ENCODE measurements at places on chromosomes 3 and 15. TPM values are rescaled to one million over a fixed set of nuclear protein-coding genes. Genes with fewer than 3 reads are reported as not detected.
A peak's percentile ranks its signal among the peaks of the same experiment; 100 is the strongest.

DNA sequence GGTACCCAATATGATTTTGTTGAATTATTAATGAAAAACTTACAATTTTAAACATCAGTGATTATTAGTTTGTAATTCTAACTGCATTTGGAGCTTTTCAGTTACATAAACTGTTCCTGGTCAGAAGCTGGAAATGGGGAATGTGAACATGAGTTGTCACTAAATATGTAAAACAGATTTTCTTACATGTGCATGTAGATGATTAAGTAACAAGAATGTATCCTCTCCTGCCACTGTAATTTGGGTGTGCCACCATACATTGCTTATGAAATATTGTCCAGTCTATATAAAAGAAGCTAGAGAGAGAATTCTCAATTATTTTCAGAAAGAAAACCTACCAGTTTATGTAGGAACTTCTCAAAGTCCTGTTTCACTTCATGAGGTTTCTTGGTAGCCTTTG lies 91.6 kb upstream of the FGF7 start:
- no peak for DNase-seq

- DNase-seq, result no peak
These were observed 6.8 kb downstream of the ARPIN start for GRCh38 chr15:89905846-89906378.

DNA sequence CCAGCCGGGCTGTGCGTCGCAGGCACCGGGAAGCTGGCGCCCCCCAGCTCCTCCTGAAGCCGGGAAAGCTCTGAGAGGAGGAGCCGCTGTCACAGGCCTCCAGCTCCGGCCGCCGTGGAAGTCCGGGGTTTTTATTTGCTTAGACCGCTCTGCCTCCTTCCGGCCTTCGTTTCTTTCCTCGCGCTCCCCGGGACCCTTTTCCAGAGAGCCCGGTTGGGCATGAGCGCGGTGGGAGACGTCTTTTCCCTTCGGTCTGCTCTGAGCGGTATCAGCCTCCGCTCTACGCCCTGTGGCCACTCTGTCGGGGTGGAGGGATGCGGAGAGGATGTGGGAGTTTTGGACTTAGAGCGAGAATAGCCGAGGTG lies 559 bp downstream of the SENP5 start:
- peak; percentile 44 for DNase-seq

GRCh38 chr3:120326784-120327183 lies 22.4 kb downstream of the LRRC58 start:
- no peak for DNase-seq

- no peak for DNase-seq
These were observed 10.5 kb downstream of the ITIH4 start for GRCh38 chr3:52819936-52820335.

- DNase-seq, result no peak
These were observed 13.5 kb downstream of the TIGIT start for GRCh38 chr3:114307222-114307830.

GRCh38 chr3:64888840-64889392 lies 201.1 kb upstream of the ADAMTS9 start:
- DNase-seq, result no peak

- no peak for DNase-seq
These were observed 14.0 kb downstream of the PLCD1 start for GRCh38 chr3:38015485-38015884.

DNA sequence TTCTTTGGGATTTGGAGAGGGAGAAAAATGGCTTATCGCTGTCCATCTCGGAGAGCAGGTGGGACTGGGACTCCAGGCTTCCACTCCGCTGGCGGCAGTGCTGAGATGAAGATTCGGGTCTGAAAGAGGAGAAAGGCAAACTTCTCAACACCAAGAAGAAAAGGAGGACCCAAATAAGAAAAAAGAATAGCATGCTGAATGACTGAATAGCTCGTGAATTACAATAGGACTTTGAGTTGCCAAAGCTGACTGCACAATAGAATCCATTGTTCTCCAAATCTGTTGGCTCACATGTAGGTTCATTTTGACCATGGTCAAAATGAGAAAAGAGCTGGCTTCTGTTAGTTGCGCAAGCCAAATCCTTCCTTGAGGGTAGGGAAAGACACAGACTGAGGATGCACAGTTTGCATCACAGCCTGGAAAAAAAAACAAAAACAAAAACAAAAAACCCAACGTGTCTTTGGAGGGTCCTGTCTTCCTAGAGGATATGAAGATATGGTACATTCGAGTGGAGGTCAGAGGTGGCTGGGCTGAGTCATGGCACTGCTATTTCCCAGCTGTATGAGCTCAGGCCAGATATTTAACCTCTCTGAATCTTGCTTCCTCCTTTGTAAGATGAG lies 59.3 kb upstream of the LMOD3 start:
- no peak for DNase-seq

DNA sequence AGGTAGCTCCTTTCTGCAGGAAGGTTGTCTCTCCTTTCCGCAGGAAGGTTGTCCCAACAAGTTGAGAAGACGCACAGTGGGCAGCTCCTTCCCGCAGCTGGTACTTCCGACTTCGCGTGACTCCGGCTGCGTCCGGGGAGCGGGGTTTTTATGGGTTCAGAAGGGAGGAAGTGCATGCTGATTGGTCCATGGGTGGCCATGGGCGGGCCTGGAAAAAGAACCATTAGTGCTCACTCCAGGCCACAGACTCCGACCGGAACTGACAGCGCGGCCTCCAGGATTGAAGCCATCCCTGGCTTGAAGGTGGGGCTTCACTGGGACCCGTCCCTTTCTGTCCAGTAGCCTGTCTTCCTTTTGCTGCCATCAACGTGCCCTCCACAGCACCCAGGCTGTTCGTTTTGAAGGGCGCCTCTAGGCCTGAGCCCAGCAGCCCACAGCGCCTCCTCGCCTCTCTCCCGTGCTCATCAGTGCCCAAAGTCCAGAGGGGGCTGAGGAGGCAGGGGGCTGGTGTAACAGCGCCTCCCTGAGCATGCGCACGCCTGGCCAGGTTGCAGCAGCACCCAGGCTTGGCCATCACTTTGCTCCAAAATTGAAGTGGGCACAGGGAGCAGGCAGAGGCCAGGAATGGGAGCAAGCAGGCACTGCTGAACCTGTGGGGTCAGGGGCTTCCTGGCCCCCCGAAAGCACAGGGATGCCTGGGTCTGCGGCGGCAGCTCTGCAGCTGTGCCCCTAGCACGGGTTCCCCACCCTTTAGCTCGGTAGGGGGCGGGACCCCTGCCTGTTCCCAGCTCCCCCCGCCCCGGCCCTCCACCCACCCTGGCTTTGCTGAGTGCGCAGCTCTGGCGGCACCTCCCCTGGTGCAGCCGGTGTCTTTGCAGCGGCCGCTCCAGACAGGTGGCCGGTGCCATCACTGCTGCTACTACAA lies 330.6 kb upstream of the MCTP2 start:
- DNase-seq, result peak; percentile 37

DNA sequence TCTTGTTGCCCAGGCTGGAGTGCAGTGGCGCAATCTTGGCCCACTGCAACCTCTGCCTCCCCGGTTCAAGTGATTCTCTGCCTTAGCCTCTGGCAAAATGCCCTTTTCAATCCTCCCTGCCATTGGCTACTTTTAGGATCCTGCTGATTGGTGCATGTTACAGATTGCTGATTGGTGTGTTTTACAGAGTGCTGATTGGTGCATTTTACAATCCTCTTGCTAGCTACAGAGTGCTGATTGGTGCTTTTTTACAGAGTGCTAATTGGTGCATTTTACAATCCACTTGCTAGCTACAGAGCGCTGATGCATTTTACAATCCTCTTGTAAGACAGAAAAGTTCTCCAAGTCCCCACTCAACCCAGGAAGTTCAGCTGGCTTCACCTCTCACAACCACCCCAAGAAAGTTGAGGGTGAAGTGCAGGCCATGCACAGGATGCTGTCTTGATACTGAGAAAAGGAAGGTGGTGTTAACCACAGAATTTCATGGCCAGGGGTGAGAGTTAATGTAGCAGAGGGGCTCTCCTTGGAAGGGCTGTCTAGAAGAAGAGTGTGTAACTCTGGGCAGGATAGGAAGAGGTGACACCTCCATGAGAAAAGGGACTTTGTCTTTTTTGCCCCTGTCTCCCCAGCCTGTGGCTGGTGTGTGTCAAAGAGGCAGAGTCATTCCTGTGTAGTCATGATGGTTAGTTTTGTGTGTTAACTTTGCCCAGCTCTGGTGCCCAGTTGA lies 145.9 kb downstream of the APBA2 start:
- DNase-seq, result no peak

GRCh38 chr3:45145681-45146614 lies at the start of gene CDCP1:
Gene CDCP1 (minus strand): TSS chr3:45146378. CDS start chr3:45146287, 91 bp downstream.
- DNase-seq, result no peak

DNA sequence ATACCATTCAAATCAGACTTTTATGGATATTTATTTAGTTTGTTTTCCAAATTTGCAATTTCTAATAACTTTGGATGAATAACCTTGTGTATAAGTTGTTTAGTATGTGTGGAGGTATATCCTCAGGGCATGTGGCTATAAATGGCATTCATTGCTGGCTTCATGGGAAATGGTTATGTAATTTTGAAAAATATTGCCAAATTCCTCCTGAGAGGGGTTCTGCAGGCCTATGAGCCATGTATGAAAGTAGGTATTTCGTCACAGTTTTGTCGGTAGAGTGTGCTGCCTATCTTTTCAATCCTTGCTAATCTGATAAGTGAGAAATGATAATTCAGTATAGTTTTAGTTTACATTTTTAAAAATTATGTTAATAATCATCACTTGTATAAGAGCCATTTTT lies 256.4 kb upstream of the ZNF385D start:
- DNase-seq, result no peak

GRCh38 chr3:125207949-125208568 lies 4.5 kb downstream of the SLC12A8 start:
- no peak for DNase-seq

GRCh38 chr15:40006646-40007045 lies 32.3 kb downstream of the SRP14 start:
- no peak for DNase-seq

GRCh38 chr3:40731445-40731844 lies 206.7 kb downstream of the ZNF621 start:
- no peak for DNase-seq

The PAQR5 gene
- 0.73 TPM for total RNA-seq

The OR5H15 gene
- total RNA-seq, result not detected

The CHRNA5 gene
- total RNA-seq, result 4.2 TPM

The GCSAM gene
- not detected for total RNA-seq

The TIMP4 gene
- 17.4 TPM for total RNA-seq

The MYD88 gene
- 7.3 TPM for total RNA-seq
